Posterior vena cava (tissue), 2 donors: ENCODE measurements at places on chromosomes 1 and 21. TPM values are rescaled to one million over a fixed set of nuclear protein-coding genes. Genes with fewer than 3 reads are reported as not detected.

- no peak for DNase-seq
Measured at GRCh38 chr1:24364975-24365678, 46.0 kb downstream of the GRHL3 start.

GRCh38 chr1:1462318-1462966 is 9.1 kb upstream of the ATAD3B start:
- no peak for DNase-seq

DNA sequence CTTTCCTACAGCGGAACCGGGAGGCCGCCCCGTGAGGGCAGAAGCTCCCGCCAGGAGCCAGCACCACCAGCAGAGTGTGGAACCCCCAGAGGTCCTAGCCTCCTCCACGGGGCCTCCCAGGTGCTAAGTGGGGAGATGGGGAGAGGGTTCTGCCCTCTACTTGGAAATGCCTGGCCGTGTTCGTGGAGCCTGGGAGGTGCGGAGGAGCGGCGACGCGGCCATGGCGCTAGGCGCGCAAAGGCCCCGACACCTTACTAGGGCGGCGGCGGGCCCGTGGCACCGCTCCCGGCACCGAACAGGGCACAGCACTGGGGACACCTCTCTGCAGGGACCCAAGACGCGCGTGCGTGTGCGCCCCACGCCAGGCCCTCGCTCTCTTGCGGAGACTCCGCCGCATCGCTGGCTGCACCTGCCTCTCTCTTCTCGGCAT is 1.3 kb upstream of the CACNA1E start:
- no peak for DNase-seq

DNA sequence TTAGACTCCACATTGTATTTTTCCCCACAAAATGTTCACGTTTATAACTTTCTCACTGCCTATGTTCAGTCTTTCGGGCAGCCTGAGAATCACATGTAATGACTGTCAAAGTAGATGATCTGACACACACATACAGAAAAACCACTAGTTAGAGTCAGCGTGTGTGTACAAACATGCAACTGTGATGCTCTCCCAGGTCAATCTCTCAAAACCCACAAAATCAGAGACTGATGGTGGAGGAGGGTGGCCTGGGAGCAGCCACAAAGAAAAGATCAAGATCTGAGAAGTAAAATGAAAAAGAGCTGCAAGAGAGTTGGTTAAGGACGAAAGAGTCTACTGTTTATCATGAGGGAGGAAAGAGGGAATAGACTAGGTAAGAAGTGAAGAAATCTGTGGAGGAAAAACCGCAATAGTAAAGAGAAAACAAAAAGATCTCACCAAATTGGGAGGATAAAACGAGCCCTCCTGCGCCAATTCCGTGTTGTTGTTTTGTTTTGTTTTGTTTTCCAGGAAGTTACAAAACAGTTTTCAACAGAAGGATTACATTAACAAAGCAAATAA is 2.3 kb downstream of the EGLN1 start:
- no peak for DNase-seq

DNA sequence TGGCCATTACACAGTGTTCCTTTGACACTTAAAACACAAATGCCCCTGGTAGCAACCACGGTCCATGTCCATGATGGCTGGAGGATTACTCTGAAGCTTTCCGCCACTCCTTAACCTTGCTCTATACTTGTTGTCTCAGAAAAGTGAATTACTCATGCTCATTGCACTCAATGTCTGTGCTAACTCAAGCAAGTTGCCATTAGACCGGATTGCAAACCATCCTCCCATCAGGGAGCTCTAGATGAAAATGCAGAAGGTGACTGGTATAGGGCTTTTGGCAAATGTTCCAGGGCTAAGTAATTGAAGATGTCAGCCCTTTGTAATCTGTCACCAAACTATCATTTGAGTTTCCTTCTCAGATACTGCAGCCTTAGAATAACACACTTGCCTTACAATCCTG is 1288.3 kb upstream of the B3GALT2 start:
- no peak for DNase-seq

- no peak for DNase-seq
Measured at GRCh38 chr1:150832597-150832996, 24.5 kb upstream of the CTSK start.

GRCh38 chr1:91148641-91149069 is 126.8 kb upstream of the ZNF644 start:
- DNase-seq, result no peak

DNA sequence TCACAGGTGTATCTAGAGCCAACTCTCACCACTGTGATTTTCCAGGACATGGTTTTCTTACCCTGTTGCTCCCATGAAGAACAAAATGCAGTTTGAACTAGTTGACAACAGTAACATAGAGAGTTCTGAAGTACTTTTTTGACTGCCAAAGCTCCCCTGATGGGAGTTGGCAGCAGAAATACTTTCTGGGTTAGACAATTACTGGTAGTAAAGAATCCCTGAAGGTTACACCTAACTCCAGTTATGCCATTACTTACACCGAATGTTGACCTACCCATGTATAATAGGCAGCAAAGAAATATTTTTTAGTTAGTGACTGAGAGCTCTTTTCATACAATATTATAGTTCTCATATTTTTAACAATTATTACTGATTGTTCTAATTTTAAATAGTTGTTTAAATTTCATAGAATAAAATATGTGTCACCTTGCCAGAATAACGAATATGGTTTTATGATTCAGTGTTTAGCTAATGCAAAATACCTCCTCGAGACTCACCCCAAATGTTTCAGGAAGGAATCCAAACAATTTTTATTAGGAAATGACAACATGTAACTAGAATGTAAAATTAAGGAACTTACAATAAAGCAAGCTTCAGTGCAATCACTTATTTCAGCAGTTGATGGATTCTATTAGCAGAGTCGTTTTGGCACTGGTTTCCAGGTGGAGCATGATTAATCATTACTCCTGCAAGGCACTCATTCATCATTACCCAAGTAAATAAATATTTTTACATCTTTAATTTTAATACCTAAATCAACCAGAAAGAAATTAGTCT is 237.6 kb downstream of the MRPL39 start:
- DNase-seq, result no peak

- no peak for DNase-seq
Measured at GRCh38 chr1:160309571-160309970, 24.6 kb upstream of the PEX19 start.

- no peak for DNase-seq
Measured at GRCh38 chr1:56811331-56811730, 7.9 kb downstream of the FYB2 start.

The TNFSF18 gene
- total RNA-seq, result 0.10 TPM

The TGFB2 gene
- 10.0 TPM for total RNA-seq

The HLX gene
- 16.2 TPM for total RNA-seq

The LCE3D gene
- total RNA-seq, result not detected

The IGSF21 gene
- total RNA-seq, result 4.7 TPM

The MIB2 gene
- total RNA-seq, result 35.9 TPM

The DDAH1 gene
- total RNA-seq, result 46.1 TPM

The LCE1F gene
- not detected for total RNA-seq

The KANK4 gene
- 0.19 TPM for total RNA-seq
